ENCODE measurements at places on chromosomes 1 and 21.

- DNase-seq: no peak
Observed at GRCh38 chr1:12082988-12083387, 19.9 kb downstream of the TNFRSF8 start.

DNA sequence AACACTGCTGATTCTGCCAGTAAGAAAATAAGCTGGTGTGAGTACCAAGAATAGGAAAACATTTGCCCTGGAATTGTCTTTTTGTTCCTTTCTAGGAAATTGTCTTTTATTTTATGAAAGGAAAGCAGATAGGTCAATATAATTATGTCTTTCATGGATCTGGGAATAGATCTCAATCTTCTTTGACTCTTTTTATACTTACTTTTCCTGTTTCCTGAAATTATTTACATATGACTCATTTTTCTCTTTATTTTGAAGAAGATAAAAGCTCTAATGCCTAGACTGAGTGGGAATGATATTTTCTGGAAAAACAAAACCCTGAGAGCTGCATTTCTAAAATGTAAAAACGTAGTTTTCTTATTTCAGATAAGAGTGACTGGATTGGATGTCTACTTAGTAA is 100.1 kb downstream of the MAN1A2 start:
- DNase-seq: no peak

DNA sequence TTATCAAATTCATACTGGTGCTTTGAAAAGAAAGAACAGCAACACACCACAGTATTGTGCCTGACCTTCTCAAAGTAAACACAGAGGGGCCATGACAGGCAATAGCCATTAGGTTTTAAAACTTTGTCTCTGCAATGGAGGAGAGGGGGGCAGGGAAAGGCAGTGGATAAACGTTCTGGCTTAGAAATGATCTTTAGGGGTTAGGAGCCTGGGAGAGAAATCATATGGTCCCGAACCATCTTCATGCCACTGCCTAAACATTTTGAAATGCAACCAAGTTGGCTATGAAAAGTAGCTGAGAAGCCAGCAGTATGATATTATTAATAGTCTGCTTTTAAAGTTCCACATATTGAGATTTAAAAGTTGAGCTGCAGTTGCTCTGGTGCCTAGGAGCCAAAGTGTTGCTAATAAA is 39.8 kb downstream of the PLPP3 start:
- DNase-seq: no peak

- DNase-seq: no peak
Observed at GRCh38 chr21:43850728-43851295, 14.2 kb upstream of the AGPAT3 start.

DNA sequence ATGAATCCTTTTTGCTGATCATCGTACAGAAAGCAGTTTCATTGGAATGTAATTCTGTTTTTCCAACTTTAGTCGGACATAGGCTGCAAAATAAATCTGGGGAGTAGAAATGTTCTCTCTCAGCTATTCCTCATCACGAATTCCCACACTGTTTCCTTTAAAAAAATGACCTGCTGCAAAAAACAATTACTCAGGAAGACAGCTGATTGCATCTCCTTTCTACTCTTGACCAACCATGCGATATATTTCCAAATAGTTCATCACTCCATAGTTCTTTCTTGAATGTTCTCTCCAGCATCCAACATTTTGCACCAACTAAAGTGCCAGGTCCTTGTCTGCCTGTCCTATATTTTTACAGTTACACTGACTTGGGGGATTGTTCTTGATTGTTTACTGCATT is 96.4 kb downstream of the S1PR1 start:
- no peak for DNase-seq

GRCh38 chr1:3743421-3743820 is 8.8 kb upstream of the CCDC27 start:
- DNase-seq: no peak

DNA sequence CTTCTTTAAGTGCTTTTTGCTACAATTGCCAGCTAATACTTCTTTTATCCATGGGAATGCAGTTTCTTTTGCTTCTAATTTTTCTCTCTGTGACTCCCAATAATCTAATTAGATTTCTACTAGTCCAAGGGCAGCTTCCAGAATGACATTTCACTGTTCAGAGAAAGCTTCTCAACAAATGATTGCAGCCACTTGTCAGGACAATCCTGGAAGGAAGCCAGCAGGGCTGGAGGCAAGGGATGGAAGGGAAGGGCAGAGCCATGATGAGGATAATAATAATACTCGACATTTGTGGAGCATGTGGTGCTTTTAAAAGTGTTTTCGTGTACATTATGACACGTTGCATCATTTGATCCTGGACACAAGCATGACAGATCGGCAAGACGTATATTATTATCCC is 19.4 kb downstream of the F11R start:
- DNase-seq: no peak

- no peak for DNase-seq
Observed at GRCh38 chr1:232550007-232550406, 79.9 kb downstream of the SIPA1L2 start.

DNA sequence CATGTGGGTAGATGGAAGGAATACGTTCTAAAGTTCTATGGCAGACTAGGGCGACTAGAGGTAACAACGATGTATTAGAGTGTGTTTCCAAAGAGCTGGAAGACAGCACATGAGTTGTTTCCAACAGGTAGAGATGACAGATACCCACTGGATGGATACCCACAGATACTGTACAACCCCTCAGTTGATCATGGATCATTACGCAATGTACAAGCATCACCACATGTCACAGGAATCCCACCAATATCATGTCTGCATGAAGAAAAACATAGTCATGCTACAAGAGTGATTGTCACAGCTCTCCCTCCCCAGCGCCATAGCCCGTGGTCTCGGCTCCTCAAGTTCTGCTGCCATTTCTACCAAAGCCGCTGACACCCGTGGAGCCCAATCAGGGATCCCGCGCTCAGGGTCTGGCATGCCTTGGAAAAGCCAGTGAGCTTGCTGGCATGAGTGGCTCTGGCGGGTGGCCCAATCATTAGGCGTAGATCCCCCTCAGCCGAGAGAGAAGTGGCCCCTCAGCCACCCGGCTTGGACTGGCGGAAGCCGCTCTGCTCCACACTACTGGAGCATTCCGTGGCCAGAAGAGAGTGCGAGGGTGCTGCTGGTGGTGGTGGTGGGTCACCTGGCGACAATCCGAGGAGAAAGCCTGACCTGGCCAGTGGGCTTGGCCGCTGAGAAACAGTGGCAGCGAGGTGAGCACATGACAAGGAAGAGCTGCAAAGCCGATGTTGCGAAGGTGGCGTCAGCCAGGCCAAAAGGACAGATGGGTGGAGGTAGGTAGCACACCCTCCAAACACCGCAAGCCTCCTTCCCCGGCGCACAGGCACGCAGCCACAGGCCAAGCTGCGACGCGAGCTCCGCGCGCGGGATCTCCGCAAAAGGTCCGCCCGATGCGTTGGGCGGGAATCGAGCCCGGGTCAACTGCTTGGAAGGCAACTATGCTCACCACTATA is 65.7 kb upstream of the FCGR2A start:
- DNase-seq: peak; percentile 21

GRCh38 chr1:168236836-168237611 is 11.2 kb downstream of the SFT2D2 start:
- peak; percentile 11 for DNase-seq

DNA sequence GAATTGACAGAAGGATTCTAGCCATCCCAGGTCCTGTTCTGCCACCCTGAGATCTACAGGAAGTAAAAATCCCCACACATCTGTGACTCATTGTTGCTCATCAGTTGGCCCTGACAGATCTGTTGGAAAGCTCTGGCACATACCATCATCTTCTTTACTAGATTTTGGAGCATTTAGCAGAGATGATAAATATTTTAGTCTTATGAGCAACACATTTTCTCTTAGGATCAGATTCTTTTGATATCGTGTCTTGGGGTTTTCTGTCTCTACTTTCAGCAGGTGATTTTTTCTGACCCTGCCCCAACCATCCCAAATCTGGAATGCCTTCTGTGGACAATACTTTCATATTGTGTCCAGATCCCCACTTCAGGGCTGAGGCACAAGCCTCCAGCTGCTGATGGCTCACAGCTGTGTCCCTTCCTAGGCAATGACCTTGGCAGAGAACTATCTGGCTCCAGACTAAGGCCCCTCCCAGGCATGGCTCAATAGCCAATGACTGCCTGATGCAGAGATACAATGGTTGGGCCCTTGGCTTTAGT is 102.8 kb downstream of the GDAP2 start:
- no peak for DNase-seq

DNA sequence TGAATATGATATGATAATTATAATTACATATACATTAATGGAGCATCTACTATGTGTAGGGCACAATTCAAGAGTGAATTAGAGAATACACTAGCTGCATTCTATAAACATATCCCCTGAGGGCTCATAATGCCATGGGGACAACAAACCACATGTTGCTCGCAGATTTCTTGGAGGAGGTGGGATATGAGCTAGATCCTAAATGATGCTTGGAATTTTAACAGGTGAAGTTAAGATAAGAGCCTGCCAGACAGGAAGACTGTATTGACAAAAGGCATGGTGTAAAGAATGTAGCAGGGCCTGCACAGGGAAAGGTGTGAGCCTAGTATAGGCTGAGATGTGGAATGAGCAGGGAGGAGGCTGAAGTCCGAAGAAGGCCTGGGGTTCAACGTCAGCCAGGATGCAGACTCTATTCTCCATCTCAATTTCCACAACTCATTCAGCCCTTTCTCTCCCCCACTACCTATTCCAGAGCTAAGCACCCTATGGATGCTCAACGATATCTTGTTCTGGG is 120.2 kb downstream of the ELAVL4 start:
- no peak for DNase-seq

DNA sequence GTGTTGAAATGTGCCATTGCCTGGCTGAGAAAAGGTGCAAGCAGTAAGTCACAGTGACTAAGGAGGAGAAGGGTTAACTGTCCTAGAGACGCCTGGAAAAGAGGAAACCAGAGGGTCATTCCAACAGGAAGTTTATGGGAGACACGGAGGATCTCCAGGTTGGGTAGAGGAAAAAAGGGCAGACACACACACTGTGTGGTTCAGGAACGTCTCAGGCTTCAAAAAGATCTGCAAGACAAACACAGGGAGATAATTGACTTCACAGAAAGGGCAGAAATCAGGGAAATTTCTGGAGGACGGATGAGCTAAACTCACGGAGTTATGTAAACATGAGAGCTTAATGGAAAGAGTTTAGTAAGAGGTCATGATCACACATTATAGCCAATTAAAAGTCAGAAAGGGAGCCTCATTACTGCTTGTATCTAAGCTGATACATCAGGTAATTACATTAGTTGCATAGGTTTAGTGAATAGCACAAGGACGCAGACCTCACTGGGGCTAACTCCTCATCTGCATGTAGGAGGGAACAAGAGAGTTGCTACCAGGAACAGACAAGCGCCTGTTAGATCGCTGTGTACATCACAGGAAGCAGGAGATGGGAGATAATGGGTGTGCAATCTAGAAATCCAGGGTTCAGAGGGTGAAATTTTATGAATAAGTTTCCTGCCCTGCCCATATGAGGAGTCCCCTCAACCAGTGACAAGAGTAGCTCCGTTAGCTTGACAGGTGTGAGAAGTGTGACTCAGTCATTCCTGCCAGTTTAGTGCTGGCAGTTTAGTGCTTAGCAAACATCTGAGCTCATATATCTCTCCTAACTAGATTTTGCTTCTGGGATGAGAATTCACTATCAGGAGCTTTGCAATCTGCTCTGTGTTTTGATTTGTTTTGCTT is 96.6 kb upstream of the TNR start:
- DNase-seq: no peak

GRCh38 chr1:13892198-13892597 is 192.2 kb downstream of the PRDM2 start:
- no peak for DNase-seq

- DNase-seq: no peak
Observed at GRCh38 chr1:32363713-32364112, 1.4 kb downstream of the TSSK3 start.

DNA sequence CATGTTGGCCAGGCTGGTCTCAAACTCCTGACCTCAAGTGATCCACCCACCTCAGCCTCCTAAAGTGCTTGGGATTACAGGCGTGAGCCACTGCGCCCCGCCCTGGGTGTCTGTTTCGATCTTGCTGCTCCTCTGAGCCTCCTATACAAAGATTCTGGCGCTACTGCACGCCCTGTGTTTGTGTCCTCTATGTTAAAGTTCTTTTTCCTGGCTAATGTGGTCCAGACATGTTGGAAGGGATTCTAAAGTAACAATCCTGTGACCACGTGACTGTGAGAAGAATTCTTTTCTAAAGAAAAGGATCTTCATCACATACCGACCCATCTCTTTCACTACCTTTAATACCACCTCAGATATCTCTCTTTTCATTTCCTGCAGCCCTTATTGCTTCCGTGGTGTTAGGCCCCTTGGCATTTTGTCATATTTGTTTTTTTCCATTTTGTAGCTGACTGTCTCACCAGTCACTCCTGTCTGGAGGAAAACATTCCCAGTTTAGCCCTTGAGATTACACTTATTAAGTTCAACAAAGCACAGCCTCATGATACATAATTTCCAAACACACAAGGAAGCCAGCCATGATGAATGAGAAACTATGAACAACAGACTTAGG is 27.2 kb upstream of the ENO1 start:
- no peak for DNase-seq

DNA sequence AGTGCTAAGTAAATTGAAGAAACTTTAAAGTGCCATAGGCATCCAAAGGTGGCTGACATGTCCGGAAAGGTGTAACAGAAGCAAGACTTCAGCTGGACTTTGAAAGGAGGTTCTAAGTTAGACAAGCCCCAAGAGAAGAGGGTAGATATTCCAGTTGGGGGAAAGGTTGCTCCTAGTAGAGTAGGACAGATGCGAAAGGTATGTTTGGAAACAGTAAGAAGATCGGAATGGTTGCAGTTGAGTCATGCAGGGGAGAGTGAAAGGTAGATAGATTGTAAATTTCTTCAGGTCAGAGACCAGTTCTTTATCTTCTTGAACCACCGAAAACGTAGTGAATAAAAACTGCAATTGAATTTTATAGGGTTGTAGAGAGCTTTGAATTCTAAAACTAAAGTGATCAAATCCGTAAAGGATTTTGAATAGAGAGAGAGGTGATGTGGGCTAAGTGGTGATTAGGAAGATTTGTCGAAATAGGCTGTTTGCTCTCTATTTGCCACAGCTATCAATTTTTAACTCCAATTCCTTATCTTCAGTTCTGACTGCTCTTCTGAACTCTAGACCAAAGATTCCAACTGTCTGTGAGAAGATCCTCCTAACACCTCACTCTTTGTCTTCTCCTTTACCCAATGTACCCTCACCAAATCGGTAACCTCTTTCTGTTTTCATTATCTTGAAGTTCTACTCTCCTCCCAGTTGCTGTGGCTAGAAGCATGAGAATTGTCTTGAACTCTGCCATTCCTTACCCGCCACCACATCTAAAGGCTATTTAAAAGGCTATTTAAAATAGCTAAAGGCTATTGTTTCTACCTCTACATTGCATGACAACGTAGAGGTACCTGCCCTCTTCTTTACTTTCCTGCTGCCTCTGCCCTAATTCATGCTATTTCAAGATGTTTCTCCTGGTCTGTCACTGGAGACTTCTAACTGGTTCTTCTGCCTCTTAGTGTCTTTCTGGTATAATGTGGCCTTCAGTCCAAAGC is 16.7 kb downstream of the MACF1 start:
- DNase-seq: no peak
